ENCODE measurements at places on chromosomes 16 and 17. TPM values are rescaled to one million over a fixed set of nuclear protein-coding genes. Genes with fewer than 3 reads are reported as not detected.

Gene SLC5A11
- not detected for total RNA-seq

DNA sequence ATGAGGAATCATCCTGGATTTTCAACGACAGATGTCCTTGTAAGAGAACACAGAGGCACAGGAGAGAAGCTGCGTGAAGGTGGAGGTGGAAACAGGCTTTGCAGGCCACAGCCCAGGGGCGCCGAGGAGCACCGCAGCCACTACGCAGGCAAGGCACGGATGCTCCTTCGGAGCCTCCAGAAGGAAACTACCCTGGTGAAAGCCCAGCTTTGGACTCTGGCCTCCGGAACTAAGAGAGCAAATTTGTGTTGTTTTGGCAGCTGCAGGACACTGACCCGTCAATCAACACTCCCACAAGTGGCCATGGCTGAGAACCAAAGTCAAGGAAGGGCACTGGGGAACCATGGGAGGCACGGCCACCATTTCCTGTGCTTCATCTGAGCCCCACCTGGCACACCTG, 3.4 kb downstream of the ARL16 start:
- H3K4me1 ChIP-seq, result peaks cover 14% of the 10 kb centered on the region
- no peak overlapping the region for H3K4me3 ChIP-seq
- no peak overlapping the region for H3K27ac ChIP-seq
- DNase-seq, result no peak

Gene C1QL1
- 0.21 TPM for total RNA-seq

DNA sequence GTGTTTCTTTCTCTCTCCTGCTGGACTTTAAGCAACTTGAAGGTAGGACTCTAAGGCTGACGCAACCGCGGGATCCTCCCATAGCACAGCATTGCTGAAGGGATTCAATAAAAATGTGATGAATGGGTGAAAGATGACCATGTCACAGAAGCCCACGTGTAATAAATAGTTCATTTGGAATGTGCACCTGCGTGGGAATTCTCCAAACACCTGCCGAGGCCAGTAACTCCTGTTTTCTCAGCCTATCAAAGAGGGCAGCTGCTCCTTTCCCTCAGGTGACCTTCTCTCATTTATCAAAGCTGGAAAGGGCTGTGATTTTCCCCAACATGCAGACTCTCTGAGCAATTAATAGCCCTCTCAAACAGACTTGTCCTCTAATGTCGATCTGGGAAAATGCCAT, 235.7 kb downstream of the STX8 start:
- no peak overlapping the region for H3K27ac ChIP-seq
- H3K27me3 ChIP-seq, result no peaks in the 10 kb centered on the region
- H3K4me1 ChIP-seq, result no peaks in the 10 kb centered on the region
- H3K4me3 ChIP-seq, result no peak overlapping the region

- H3K4me1 ChIP-seq, result peaks cover 24% of the 10 kb centered on the region
- no peak overlapping the region for H3K27ac ChIP-seq
- H3K4me3 ChIP-seq, result peak overlapping the region; percentile 53
- no peaks in the 10 kb centered on the region for H3K36me3 ChIP-seq
- peaks cover 8% of the 10 kb centered on the region for H3K27me3 ChIP-seq
Observed at GRCh38 chr17:80103449-80104085, 2.2 kb downstream of the GAA start.

Gene AIPL1
- total RNA-seq, result not detected

Gene CLN3
- 26.1 TPM for total RNA-seq

GRCh38 chr17:32239456-32239855, 26.2 kb upstream of the RHBDL3 start:
- H3K27ac ChIP-seq, result no peak overlapping the region
- peaks cover 8% of the 10 kb centered on the region for H3K27me3 ChIP-seq
- no peak overlapping the region for H3K4me3 ChIP-seq
- H3K36me3 ChIP-seq, result no peaks in the 10 kb centered on the region
- no peak for DNase-seq

Gene NPIPA7
- 8.0 TPM for total RNA-seq

Gene DPEP1
- not detected for total RNA-seq

GRCh38 chr16:47371271-47372014, 89.4 kb downstream of the ITFG1 start:
- DNase-seq, result no peak
- H3K27me3 ChIP-seq, result no peaks in the 10 kb centered on the region
- H3K36me3 ChIP-seq, result peaks cover 16% of the 10 kb centered on the region
- H3K27ac ChIP-seq, result no peak overlapping the region

Gene CCL17
- total RNA-seq, result 0.66 TPM

DNA sequence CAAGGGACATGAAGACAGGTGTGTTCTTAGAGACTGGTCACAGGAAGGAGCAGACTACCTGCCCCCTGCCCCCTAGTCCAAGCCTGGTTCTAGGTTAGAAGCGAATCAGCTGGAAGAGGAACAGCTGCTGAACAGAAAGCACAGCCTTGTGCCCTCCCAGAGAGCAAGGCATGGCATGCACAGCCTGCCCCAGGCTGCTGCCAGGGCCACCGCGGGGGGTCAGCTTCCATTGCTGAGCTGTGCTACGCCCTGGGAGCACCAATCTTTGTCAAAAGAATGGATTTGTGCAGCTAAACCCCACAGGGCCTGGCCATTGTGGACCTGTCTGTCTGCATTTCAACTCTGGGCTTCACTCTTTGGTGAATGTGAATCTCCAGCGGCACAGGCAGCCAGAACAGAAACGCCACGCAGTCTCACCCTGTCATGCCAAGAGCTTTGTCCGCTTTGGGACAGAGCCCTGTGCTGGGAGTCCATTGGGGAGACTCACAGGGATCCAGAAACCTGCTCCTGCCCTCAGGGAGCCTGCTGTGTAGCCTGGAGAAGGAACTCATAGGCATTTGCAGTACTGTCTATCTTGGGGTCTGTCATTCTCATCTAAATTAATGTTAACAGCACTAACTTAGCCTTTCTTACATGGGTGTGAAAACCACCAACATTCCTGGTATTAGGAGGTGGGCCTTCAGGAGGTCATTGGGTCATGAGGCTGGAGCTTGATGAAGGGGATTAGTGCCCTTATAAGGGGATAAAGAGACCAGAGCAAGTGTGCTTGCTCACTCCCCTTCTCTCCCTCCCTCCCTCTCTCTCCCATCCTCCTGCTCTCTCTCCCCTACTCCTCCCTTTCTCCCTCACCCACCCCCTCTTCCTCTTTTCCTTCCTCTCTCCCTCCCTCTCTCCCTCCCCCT, 25.6 kb upstream of the CDRT4 start:
- no peak overlapping the region for H3K4me3 ChIP-seq
- DNase-seq, result no peak
- H3K27ac ChIP-seq, result no peak overlapping the region
- H3K27me3 ChIP-seq, result no peaks in the 10 kb centered on the region
- peaks cover 9% of the 10 kb centered on the region for H3K4me1 ChIP-seq

DNA sequence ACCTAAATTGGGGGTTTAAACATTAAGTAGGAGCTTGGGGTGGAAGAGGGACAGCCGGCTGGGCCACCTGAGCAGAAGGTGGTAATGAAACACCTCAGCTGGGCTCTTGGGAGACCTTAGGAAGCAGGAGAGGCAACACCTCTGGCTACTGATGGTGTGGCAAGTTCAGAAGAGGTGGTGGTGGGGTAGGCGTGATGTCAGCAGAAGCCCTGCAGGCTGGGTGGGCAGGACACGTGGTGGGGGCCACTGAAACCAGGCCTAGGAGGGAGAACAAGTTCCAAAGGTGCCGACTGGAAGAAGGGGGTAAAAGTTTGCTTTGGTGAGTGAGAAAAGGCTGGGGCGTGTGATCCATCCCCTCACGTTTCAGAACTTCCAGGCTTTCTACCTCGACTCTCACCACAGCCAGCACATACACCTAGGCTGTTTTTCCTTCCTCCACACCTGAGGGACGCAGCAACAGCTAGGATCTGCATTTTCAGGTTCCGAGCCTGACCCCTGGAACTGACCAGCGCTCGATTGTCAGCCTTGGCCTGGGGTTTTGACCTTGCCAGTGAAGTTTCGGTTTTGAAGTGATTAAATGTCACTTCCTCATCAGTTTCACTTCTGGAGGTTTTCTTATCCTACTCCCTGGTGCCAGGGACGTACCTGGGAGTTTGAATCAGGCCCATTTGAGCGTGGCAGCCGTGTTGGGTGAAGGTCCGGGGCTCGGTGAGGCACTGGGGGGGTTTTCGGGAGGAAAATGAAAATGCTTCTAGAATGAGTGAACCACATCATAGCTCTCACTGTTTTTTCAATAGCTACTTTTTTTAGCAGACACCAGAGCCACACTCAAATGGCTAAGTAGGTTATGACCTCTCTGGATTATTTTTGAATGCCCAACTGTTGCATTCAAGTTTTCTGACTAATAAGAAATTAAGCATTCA, 10.0 kb downstream of the SNN start:
- DNase-seq, result no peak
- H3K27me3 ChIP-seq, result no peaks in the 10 kb centered on the region
- H3K4me3 ChIP-seq, result no peak overlapping the region

DNA sequence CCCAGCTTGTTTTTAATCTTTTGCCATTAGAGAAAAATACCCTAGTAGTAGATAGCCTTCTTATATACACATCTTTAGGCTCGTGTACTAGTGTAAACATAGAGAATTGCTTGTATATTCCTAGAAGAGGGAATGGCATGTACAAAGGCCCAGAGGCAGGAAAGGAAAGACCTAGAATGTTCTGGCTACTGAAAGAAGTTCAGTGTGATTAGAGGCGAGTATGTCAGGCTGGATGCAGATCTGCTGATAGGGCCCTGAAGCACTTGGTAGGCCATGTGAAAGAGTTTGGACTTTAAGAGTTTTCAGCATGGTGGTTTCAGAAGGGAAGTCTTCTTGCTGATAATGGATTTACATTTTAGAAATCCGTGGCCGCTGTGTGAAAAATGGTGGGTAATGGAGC, 17.4 kb downstream of the CTCF start:
- H3K27me3 ChIP-seq, result no peaks in the 10 kb centered on the region
- no peak for DNase-seq
- H3K4me3 ChIP-seq, result no peak overlapping the region
- H3K36me3 ChIP-seq, result peaks cover 20% of the 10 kb centered on the region
- peak overlapping the region; percentile 51 for H3K27ac ChIP-seq

Gene SNX11
- 34.9 TPM for total RNA-seq

GRCh38 chr17:77815127-77815905, 143.2 kb upstream of the TNRC6C start:
- H3K4me1 ChIP-seq, result no peaks in the 10 kb centered on the region
- no peak overlapping the region for H3K4me3 ChIP-seq
- no peaks in the 10 kb centered on the region for H3K36me3 ChIP-seq

Gene PPP1R27
- not detected for total RNA-seq

DNA sequence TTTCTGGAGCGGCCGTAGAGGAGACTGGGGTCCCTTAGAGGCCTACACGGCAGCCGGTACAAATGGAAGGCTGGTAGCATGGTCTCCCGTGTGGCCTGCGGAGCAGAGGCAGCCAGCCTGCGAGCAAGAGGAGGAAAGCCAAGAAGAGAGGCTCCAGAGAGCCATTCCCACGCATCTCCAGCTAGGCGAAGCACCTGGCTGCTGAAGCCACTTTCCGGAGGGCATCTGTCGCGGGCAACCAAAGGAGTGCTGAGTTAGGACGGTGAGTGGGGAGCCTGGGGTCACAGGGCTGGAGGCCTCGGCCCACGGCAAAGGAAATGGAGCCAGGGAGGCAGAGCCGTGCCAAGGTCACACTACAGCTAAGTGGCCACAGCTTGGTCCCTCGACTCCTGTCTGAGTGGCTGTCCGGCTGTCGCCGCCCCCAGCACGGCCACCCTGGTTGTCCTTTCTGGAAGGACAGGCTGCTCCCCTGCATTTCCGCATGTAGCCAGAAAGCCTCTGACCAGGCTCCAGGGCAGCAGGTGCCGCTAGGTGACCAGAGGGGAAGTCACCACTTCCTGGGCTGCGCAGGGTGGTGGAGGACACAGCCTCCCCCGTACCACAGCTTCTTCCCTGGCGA, 33.7 kb downstream of the ENGASE start:
- H3K4me3 ChIP-seq, result no peak overlapping the region
- no peak for DNase-seq
- H3K4me1 ChIP-seq, result no peaks in the 10 kb centered on the region
- H3K27ac ChIP-seq, result no peak overlapping the region
- H3K36me3 ChIP-seq, result no peaks in the 10 kb centered on the region

DNA sequence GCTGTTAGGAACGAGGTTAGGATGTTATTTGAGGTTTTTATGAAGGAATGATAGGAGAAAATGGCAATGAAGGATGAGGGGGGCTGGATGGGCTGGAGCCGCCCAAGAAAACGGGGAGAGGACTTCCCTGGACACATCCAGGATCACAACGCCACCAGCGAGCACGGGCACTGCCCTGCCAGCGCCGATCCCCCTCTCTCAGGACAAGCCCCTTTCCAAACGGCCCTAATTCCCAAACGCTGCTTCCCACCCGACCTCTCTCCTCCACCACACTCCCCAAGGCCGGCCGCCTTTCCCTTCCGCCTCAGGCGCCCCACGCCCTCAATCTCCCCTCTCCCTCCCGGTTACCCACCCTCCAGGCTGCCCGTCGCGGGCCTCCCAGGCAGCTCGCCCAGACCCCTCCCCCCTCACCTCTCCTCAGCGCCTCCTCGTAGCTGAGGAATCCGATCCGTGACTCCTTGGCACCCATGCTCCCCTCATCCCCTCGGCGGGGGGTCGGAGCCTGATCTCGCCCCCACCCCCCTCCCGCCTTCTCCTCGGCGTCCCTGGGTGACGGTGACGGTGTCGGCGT, 377 bp downstream of the USP32 start:
- H3K27ac ChIP-seq, result peak overlapping the region; percentile 99
- H3K4me1 ChIP-seq, result peaks cover 41% of the 10 kb centered on the region
- DNase-seq, result no peak
- H3K36me3 ChIP-seq, result peaks cover 5% of the 10 kb centered on the region
- H3K4me3 ChIP-seq, result peak overlapping the region; percentile 96

DNA sequence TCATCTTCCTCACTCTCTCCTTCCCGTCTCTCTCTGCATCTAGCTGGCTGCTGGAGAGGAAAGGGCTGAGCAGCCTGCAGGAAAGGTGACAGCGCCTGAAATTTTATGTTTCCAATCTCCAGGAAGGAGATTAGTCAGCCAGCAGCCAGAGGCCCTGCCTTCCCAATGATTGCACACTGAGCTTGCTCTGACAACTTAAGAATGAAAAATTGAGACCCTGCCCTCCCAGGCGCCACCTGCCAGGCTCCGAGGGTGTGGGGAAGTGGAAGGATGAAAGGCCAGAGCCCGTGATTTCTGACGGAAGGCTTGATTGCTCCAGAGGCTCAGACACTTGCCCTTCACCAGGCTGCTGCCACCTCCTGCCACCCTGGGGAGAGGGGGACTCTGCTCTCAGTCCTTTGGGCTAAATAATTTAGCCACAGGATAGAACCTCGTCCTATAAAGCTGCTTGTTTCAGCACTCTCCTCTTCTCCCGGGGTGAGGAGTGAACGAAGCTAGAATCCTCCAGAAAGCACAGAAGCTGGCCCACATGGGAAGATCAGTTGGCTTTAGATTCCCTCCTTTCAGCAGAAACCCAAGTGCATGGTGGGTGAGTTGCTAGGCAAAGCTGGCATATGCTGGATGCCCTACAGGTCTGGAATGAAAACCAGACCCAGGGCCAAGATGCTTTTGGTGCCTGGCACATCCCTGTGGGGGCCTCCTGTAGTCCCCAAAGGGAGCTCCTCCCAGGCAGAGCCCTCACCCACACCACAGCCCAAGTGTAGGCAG, 33.5 kb downstream of the GRIN2C start:
- DNase-seq, result no peak
- no peaks in the 10 kb centered on the region for H3K4me1 ChIP-seq
- no peak overlapping the region for H3K4me3 ChIP-seq

Data from activated CD4-positive, alpha-beta T cell treated with anti-CD3 and anti-CD28 coated beads, Interleukin-2, amount 10 ng/mL, durations not matched to agents 24 days and 14 days (primary cell).